ENCODE measurements at places on chromosomes 3 and 15.

DNA sequence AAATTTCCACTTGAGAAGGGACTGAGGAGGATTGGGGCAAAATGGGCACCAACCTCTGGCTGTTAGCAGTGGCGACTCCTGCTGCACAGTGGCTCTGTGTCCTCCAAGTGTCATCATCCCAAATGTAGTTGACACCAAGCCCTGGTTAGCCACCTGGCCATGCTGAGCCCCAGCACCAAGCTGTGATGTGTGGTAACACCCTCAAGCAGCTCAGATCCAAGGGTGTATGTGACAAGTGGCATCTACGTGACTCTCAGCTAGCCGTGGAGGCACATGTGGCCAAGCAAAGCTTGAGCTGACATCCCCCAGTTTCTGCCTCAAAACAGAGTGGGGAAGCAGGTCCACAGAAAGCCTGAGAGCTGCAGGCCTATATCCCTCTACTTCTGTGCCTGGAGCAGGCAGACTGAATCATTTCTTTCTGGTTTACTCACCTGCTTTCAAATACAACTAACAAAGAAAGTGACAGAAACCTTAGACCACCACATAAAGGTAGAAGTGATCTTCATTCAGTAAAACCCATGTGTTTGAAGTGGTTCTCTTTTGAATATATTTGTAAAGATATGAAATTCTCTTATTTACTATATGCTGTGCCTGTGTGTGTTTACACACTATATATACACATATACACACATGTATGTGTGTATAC lies 40.0 kb downstream of the FOXP1 start:
- no peak for DNase-seq

- no peak for DNase-seq
These were observed 66.4 kb upstream of the NR2E3 start for GRCh38 chr15:71743861-71744382.

DNA sequence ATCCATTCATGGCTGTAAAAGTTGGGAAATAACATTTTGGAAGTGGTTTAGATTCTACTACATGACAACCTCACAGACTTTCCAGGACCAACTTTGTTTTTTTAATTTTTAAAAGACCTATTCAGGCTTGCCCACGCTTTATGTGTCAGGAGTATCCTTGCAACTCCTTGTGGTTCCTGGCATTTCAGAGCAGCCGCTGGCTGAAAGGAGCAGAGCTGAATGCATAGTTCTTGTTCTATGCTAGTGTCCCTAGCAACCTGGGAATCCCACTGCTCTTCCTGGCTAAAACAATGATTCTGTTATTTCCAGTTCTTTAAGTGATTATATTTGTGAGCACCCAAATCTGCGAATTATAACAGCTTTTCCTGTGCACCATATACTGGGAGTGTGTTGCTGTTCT lies 34.9 kb downstream of the CP start:
- DNase-seq, result no peak

GRCh38 chr15:28917791-28918140 lies 32.0 kb downstream of the APBA2 start:
- no peak for DNase-seq

DNA sequence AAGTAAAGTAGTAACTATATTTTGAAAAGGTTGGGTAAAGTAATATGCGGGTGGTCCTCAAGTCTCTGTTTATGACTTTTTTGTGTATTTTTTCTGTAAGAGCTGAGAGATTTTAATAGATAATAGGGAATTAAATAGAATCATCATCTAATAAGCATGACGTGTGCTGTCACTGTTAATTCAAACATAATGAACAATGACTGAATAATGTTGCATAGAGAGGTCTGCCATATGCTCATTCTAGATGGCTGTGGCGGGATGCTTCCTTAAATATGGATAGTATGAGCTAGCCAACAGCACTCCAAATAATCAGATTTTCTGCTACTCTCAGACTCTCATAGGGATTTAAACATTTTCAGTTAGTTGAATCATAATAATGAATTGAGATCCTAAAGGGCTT lies 302.8 kb upstream of the RBMS3 start:
- DNase-seq, result no peak

DNA sequence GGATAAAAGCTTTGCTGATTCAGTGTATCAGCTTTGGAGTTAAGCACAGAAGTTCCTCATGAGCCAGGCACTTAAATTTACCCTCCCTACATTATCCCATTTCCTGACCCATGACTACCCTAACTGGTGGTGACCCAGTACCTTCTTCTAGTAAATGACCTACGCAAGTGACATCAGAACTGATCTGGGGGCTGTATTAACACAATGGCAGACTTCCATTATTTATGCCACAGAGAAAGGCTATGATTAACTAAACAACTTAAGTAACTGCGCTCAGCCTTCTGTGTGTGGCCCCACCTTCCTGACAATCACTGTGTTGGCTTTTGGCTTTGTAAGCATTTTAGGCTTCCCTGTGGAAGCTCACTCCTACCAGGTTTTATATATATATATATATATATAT lies 1.9 kb downstream of the MB21D2 start:
- DNase-seq, result no peak

DNA sequence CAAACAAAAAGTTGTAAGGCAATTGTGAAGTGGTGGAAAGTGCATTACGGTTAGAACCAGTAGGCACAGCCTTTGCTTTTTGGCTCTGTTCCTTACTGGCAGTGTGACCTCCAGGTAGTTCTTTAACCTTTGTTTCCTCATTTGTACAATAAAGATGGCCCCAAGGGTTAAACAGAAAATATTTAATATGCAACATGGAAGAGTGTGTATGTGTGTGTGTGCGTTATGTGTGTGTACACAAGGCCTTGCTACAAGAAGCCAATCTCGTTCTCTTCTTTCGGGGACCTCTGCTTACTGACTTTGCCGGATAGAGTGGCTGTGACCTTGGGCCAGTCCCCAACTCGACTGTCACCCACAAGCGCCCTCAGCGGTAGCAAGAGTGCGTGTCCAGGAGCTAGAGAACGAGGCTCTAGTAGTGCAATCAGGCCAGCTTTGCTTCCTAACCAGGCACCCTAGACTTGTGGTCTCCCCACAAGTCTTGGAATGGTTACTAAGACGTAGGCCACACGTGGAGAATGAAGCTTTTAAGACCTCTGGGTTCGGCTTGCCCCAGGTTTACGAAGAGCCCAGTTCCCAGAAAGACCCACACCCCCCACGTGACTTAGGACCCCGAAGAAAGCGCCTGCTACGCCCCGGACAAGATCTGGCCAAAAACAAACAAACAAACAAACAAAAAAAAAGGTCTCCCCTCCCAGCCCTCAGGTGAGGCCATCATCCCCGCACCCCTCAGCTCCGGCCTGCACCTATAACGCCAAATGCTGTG lies 593 bp downstream of the CIAO2A start:
- no peak for DNase-seq

DNA sequence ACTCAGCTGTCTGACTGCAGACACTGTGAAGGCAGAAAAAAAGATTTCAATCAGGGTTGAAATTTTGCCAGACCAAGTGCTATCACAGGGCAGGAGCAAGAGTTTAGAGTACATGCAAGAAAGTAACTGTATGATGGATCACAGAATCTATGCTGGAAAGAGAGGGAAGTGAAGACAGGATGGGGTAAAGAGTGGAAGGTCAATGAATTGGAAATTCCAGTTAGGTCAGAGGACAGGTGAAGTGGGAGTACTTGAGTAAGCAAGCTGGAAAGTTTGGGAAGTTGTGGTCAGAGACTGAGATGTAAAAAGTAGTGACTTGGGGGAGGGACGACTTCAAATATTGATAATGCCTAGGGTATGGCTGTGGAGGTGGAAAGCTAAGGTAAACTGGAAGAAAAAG lies 7.2 kb downstream of the SPG11 start:
- no peak for DNase-seq

- DNase-seq, result no peak
These were observed 37.7 kb upstream of the CCR2 start for GRCh38 chr3:46316206-46316605.

- no peak for DNase-seq
These were observed 48.7 kb downstream of the BFSP2 start for GRCh38 chr3:133448478-133449122.

DNA sequence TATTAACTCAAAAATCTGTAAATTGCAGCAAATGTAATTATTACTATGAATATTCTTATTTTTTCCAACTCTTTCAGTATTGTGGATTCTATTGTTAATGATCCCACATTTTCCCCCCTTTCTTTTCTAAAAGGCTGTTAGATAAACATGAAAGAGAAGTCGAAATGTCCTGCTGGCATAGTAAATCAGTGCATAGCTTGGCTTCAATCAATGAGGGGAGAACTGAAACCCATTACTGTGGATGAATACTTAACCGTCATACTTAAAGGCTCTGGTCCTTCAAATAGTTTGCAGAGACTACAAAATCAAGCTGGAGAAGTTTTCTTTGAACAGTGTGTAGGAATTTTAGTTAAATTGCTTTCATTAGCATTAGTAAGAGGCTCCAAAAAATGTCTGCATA lies 667.9 kb downstream of the CADM2 start:
- DNase-seq, result no peak

DNA sequence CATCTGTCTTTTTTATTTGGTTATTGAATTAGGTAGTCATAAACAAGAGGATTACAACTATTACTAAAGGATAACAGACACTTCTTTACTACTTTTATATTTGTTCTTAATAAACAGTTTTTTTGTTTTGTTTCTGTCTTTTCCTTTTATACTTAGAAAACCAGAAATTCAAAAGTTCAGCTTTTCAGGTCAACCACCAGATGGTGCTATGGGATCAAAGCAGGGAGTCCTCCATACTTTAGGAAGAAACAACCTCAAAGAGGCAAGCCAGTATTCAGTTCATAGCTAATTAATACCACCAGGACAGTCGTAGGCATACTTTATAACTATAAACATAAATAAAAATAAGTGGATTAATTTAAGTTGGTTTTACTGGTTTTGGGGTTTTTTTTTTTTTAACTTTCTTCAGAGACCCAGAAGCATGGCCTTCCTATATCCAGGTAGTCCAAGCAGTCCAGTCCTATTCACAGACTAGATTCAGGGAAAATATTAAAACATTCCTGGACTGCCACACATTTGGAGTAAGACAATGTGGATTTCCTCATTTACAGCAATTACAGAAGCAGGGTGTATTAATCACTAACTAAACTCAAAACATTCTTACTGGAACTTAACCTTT lies 16.0 kb upstream of the EID1 start:
- peak; percentile 21 for DNase-seq

GRCh38 chr3:162130582-162130981 lies 634.0 kb downstream of the OTOL1 start:
- no peak for DNase-seq

DNA sequence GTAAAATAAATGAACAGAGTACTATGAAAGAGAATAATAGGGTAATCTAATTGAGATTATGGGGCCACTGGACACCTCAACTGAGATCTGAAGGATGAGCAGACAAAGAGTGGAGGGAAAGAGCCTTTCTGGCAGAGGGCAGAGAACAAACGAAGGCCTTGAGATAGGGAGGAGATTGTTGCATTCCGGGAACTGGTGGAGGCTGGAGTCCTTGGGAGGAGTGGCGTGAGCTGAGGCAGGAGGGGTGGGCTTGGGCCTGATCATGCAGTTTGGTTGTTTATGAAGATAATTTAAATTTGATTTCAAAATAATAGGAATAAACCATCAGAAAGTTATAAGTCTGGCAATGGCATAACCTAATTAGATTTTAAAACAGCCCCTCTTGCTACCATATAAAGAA lies 59.5 kb upstream of the GALNT15 start:
- DNase-seq, result no peak

DNA sequence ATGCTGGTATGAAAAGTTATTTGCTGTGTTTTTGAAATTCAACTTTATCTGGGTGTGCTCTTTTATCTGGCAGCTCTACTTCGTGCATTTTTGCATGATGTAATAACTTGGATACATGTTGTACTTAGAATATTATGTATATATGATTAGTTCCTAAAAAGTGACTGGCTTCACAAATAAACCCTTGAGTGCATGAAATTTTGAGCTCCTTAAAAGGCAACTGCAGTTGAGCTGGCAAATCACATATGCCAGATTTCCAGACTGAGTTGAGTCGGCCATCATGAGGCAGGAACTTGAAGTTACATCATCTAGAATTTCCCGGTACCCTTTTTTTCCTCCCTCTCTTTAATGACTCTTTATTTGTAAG lies 162.5 kb downstream of the FNDC3B start:
- no peak for DNase-seq

GRCh38 chr3:132847849-132848625 lies 125.8 kb upstream of the NPHP3 start:
- no peak for DNase-seq

DNA sequence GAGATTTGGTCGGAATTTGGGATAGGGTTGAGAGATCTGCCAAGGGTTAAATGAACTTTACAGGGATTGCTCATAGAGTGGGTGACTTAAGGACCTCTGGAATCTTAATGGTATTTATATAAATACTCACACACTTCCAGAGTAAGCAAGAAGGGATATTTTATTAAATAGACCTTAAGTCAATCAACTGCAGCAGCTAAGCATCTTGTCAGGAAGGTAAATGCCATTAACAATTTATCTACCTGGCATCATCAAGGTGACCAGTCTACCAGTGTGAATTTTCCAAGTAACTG lies 123.9 kb downstream of the FEZF2 start:
- DNase-seq, result no peak

DNA sequence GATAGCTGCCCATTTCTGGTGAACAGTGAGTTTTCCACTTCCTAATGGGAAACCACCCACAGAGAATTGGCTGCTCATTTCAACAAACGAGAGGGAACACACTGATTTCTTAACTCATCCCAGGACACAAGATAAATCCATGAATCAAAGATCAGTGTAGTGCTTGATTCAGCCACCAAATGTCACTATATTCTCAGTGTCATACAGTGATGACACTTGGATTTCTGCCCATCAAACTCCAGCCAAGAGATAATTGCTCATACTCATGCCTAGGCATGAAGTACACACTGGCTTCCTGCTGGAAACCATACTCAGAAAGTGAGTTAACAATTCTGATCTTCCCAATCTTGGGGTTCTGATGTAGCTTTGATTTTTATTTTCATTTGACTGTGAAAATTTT lies 35.4 kb upstream of the GRM7 start:
- DNase-seq, result no peak

- DNase-seq, result no peak
These were observed 721 bp downstream of the ATR start for GRCh38 chr3:142577696-142578328.

- no peak for DNase-seq
These were observed 70.6 kb upstream of the STT3B start for GRCh38 chr3:31462050-31462569.

DNA sequence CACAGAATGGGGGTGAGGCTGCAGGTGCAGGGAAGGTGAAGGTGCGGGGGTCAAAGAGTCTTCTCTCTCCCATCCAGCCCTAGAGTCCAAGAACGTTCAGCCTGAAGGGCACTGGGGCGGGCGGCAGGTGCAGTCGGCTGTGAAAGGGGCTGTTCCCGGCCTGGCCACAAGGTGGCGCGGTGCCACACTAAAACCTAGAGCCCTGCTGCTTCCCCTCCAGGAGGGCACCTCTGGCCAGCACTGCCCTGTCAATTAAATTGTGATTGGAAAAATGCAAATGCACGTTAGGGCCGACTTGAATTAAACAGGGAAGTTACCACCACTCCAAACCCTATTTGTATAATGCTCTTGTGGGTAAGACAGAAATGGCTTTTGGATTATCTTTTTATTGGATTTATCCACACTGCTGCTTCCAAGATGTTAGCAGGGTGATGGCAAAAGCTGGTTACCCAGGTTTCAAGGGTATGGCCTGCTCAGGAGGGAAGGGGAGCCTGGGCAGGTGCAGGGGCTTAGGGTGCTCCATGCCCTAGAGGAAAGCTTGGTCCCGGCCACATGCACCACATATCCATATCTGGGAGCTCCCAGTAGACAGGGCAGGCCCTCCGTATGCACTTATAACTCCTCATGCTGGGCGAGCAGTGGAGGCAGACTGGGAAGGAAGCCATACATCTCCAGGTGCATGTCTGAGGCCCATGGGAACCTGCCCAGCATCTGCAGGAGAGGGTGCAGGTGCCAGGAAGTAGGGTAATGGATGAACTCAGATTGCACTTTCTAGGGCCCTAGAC lies 119.8 kb downstream of the ADCY5 start:
- peak; percentile 61 for DNase-seq
